Germinal center (tissue), 1 donor: ENCODE measurements at places on chromosomes 2 and 18.

DNA sequence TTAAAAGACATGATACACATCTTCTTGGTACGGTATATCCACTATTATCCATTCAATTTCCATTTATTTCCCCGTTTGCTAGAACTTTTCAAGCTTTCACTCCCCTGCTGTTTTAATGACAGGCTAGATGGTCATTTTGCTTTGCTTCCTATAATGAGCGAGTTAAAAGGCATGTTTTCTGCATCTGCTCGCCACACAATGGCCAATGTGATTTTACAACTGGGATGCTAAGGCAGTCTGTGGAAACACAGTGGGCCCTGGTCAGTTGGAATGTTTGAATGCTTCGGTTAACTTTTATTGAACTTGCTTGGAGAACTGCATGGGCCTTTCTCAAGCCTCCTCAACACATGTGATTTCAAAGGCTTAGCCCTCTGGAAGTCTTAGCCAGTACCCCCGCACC is 48.4 kb upstream of the TNP1 start:
- no peak for DNase-seq

GRCh38 chr2:160287476-160287875 is 87.4 kb upstream of the ITGB6 start:
- DNase-seq: no peak

- DNase-seq: peak; percentile 14
Observed at GRCh38 chr2:26521054-26521912, 43.4 kb upstream of the OTOF start.

- DNase-seq: no peak
Observed at GRCh38 chr18:59374128-59374527, 15.1 kb upstream of the LMAN1 start.

DNA sequence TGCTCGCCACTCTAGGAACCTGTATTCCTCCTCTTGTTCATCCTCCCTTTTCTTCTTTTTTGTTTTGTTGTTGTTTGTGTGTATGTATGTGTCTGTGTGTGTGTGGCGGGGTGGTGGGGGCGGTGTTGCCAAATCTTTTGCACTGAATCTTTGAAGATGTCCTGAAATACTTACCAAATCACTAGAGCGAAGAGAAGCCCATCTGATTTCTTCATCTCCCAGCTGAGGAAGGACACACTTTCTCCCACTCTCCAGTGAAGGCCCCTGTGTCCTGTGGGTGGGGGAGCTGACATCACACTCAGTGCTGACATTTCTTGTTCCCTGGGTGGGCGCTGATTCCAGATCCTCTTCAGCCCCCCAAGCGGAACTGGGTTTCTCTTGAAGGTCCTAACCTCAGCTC is 74.5 kb downstream of the NEDD4L start:
- no peak for DNase-seq

- DNase-seq: peak; percentile 40
Observed at GRCh38 chr18:55384551-55385275, 203.3 kb downstream of the TCF4 start.

DNA sequence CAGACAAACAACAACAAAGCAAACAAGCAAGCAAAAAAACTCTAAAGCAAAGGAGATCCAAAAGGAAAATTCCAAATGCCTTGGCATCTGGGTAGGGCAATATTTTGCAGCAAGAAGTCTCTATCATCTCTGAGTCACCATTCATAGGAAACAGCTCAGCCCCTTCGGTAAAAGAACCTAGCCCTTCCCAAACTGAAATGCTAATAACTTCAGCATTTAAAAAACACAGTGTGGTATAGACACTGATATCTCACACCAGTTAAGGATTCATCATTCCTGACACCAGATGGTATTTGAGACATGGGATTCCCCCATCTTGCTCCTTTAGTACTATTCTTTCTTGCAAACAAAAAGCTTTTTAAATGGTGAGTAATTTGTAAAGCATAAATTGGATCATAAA is 491.8 kb downstream of the TXNL1 start:
- no peak for DNase-seq

- DNase-seq: no peak
Observed at GRCh38 chr2:76733736-76734135, 788.4 kb downstream of the LRRTM4 start.

DNA sequence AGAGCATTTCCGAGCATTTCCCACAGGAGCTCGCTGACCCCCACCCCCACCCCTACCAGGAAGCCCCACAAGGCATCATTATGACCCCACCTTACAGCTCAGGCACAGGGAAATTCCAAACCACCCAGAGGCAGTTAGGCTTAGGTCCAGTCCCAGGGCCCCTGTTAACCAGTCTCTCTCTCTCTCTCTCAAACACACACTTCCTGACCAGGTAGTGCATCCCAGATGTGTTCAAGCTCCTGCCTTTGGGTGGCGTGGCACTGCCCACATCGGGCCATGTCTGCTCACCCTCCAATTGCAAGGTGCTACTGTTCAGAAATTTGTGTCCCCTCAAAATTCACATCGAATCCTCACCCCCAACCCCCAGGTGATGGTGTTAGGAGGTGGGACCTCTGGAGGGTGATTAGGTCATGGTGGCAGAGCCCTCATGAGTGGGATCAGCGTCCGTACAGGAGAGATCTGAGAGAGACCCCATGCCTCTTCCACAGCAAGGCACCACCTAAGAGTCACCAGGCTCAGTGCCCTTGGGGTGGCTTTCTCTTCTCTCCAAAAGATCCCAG is 8.8 kb downstream of the COPS9 start:
- DNase-seq: no peak

DNA sequence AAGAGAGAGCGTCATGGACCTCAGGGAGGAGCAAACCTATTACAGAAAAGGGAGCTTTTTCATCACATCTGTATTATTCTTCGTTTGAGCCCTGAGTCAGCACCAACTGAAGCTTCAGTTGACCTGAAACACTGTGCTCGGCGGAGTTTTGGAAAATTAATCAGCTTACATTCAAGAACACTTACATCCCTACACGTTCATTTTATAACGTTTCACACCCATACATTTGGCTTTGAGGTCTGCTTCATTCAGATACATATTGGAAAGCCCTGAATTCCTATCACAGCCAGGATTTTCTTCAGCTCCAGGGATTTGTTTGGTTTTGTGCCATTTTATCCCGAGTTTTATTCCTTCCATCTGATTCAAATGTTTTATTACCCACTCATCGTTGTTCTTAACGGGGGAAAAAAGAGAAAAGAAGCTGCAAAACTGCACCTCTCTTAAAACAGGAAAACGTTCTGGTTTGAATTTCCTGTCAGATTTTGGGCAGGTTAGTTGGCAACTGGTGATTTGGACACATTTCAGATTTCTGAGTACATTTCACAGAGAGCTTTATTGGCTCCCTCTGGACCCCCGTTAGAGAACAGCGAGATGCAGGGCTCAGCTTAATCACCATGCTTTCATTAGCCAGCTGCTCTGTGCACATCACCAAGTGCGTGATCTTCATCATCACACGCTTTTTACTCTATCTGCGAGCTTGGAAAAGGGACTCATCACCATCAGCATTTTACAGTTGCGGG is 88.8 kb downstream of the CDC42EP3 start:
- no peak for DNase-seq

DNA sequence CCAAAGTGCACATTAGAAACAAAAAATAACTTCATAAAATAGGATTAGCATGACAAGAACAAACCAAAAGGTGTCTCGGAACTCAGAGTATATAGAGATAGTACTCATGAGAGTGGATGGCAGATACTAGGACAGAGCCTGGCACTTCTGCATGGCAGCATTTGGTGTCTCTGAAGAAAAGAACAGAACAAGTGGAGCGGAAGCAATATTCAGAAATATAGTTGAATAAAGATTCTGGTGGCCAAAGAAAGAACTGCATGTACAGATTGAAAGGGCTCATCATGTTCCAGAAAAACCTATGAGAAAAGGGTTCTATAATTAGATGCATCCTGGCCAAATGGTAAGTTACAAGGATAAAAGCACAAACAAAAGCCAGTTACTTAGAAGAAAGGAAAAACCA is 90.9 kb downstream of the CCDC138 start:
- DNase-seq: no peak

DNA sequence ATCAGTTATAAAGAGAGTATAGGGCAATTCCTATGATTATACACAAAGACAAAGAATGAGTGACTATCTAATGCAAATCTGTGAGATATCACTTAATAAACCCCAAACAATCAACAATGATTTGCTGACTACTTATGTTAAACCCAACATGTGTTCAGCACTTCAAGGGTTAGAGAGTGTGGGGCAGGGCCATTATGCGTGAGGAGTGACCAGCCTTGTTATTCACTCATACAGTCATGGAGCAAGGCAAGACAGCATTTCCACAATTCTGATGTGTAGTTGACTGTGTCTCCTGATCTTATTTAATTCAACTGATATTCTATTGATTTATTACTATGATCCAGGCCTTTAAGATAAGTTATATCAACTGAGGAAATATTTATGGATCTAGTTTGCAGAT is 251.7 kb downstream of the CYRIA start:
- DNase-seq: no peak

DNA sequence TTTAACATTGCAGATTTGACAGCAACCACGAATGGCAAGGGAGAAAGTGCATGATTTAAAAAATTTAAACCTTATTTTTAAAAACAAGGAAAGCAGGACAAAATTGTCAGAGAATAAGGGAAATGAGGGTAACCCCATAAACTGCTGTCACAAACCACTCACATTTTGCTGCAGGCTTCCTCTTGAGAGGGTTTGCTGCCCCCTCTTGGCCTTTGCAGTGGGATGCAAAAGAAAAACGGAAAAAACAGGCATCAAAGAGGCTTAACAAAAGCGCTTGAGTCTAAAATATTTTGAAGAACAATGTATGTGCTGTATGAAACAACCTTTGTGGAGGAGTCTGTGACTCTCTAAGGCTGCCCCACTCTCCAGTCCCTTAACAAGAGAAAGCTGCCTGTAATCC is 91.6 kb downstream of the TMX3 start:
- DNase-seq: peak; percentile 3

GRCh38 chr18:51811883-51812282 is 528.1 kb upstream of the DCC start:
- DNase-seq: no peak

DNA sequence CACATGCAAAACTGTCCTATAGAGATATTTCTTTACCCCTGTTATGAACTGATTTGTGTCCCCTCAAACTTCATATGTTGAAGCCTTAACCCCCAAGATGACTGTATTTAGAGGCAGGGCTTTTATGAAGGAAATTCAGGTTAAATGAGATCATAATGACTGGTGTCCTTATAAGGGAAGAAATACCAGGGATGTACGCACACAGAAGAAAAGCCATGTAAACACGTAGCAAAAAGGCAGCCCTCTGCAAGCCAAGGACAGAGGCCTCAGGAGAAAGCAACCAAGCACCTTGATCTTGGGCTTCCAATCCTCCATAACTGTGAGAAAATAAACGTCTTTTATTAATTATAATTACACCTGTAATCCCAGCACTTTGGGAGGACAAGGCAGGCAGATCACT is 101.3 kb upstream of the NDUFV2 start:
- DNase-seq: no peak

DNA sequence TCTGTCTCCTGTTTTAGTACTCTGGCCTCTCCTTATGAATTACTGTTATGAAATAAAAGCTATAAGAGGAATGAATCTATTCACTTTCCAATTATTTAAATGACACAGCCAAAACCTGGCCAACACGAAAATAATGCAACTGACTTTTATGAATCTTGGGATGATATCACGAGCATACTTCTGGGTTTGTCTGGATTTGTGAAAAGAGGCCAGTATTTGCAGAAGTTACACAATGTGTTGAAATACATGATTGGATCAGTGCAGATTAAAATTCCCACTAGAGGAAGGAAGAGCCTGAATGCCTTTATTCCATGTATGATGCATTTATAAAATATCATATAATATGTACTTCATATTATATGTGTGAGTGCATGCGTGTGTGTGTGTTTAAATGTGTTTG is 418.2 kb downstream of the GRB14 start:
- no peak for DNase-seq

- no peak for DNase-seq
Observed at GRCh38 chr18:40469851-40470250, 1485.2 kb upstream of the PIK3C3 start.

DNA sequence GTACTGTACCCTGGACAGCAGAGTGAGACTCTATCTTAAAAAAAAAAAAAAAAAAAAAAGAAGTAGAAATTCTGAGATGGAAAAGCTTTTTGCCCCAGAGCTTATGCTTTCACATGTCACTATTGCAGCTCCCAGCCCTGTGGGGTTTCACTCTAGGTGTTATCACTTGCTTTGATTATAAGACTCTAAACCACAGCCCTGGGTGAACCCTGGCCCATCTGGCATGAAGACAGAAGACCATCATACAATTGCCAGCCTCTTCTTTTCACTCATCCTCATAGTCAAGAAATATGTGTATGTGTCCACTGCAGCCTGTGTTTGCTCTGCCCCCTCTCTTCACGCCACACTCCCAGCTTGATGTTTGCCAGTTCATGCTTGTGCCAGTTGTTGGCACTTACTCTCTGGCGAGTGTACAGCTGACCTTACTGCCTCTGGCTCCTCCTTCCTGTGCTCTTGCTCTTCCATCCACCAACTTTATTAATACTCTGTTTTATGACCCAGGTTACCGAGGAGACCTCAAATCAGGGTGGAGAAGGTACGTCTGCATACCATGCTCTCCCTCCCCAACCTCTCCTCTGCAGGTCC is 136.7 kb upstream of the NCK2 start:
- no peak for DNase-seq

GRCh38 chr18:48229552-48229981 is 179.6 kb downstream of the ZBTB7C start:
- no peak for DNase-seq

- no peak for DNase-seq
Observed at GRCh38 chr2:238717084-238717483, 130.8 kb upstream of the TWIST2 start.

DNA sequence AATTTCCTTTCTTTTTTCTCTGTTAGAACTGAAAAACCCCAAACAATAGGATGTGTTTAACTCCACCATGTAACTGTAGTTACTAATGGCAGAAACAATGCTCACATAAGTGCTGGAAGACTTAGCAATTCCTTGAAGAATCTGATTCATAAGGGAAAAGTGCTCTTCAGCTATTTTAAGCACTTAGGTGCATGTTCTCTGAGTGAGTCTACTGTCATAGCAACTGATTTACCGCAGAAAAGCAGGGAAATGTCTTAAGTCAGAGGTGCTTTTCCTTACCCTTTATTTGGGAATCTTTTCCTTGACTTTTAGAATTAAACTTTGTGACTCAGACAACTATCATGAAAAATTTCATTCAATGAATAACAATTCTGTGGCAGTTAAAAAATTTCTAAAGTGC is 65.4 kb upstream of the NABP1 start:
- no peak for DNase-seq

GRCh38 chr2:109058191-109058632 is 69.2 kb upstream of the EDAR start:
- no peak for DNase-seq

DNA sequence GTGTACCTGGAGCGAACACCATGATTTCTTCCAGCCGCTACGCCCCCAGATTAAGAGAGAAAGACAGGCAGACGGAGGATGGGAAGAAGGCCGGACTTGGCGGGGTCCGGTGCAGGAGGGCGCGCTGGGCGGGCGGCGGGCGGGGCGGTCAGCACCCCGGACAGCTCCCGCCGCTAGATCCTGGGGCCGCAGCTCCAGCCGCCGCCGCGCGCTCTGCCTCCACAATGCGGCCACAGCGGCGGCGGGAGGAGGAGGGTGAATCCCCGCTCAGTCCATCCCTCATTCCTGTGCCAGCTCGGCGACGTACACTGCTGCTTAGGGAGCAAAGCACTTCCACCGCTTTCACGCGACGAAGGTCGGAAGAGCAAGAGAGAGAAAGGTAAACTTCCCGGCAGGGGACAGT is at the start of gene AKAIN1:
Gene AKAIN1 (minus strand): TSS at position 226 of the 403 bp plus-strand sequence. CDS start 204 bp downstream, at position 22.
- DNase-seq: peak; percentile 29

GRCh38 chr2:224951723-224952481 is 90.4 kb downstream of the DOCK10 start:
- no peak for DNase-seq
